Renal pelvis (tissue), 12 donors: ENCODE measurements at places on chromosomes 1 and 21.
A peak's percentile ranks its signal among the peaks of the same experiment; 100 is the strongest.

GRCh38 chr1:192088496-192088895 lies 69.8 kb upstream of the RGS18 start:
- DNase-seq, result no peak

DNA sequence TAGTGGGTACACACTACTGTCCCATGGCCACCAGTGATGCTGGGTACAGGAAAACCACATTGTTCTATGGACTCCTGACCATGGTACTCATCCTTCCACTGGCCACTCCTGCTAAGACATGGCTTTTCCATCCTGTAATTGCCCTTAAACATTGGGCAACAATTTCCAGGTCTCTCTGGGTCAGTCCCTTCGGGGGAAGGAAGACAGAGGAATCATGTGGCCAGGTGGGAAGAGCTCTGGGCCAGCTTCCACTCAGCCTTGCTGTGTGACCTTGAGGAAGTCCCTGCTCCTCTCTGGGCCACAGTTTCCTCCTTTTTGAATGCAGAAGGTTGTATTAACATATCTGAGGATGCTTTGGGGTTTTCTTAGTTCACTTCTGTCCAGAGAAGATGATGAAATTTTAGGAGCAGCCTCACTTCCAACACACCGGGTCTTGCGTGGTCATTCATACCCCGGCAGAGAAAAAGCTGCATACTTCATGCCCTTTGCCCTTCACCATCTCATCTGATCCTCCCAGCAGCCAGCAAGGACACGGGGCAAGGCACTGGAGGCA lies 50.8 kb downstream of the SRRM1 start:
- DNase-seq, result no peak

- DNase-seq, result no peak
Measured at GRCh38 chr1:207919523-207920170, 8.7 kb upstream of the CD34 start.

GRCh38 chr1:19597496-19598309 lies 46.4 kb upstream of the NBL1 start:
- peak; percentile 40 for DNase-seq

- DNase-seq, result no peak
Measured at GRCh38 chr1:19044975-19045831, 88.7 kb upstream of the IFFO2 start.

GRCh38 chr1:235783148-235783776 lies 83.4 kb downstream of the LYST start:
- peak; percentile 39 for DNase-seq

GRCh38 chr1:225480825-225481434 lies 53.1 kb upstream of the LBR start:
- DNase-seq, result no peak

- DNase-seq, result no peak
Measured at GRCh38 chr1:167993720-167994119, 56.8 kb upstream of the MPC2 start.

DNA sequence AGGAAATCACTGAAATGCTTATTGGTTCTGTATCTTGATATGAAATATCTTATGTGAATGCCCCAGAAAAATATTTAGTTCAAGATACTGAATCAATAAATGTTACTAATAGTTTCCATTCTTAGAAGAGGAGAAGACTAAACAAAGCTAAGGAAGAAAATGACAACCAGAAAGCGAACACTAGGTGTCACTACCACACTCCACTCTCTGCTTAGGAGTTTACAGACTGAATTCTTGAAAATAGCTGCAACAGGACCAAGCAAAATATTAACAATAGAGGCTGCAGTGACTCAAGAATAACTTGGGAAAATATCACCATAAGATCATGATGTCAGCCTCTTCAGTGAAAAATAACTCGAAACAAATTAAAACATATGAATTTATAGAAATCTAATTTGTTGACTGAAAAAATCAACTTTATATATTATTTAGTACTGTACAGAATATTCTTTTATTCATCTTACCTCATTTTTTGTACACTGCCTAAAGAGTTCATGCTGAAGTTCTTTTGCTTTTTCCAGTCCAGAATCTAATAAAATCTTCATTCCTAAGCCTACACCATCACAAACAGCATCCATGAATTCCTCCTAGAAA lies 61.6 kb downstream of the KIF14 start:
- DNase-seq, result no peak

DNA sequence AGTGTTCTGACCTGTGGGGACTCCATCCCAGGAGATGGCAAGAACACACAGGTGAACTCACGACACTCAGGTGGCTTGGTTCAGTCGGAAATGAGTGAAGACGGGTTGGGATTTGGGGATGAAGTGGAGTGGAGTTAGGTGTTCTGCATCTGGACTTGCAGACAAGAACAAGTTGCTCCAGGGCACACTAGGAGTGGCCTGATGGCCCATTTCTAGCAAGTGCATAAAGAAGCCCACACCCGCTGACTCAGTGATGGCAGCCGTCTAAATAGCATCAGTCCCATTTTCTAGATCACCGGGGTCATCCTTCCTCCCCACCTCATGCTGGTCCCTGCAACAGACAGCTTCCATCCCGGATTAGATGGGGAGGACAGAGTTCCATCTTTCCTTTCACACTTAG lies 278.4 kb downstream of the C1orf94 start:
- DNase-seq, result no peak
